ENCODE measurements at places on chromosomes 3 and 15. TPM values are rescaled to one million over a fixed set of nuclear protein-coding genes. Genes with fewer than 3 reads are reported as not detected.

GRCh38 chr3:18423401-18424212, 1.5 kb downstream of the SATB1 start:
- DNase-seq: peak; percentile 61

DNA sequence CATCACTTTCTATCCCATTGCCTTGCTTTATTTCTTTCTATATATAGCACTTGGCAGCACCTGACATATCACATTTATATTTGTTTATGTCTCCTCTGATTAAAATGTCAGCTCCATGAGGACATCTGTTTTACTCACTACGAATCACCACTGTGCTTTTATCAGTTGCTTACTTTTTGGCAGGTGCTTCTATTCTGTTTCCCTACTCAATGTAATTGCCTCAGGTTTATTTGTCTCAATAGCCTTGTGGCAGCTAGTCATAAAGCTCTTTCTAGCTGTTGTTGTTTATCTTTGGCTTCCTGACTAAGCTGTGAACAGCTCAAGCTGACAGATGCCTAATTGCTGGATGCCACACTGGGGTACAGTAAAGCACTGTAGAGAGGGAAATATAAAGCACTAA, 85.5 kb downstream of the VPS13C start:
- DNase-seq: no peak

Gene PYDC2
- not detected for total RNA-seq

DNA sequence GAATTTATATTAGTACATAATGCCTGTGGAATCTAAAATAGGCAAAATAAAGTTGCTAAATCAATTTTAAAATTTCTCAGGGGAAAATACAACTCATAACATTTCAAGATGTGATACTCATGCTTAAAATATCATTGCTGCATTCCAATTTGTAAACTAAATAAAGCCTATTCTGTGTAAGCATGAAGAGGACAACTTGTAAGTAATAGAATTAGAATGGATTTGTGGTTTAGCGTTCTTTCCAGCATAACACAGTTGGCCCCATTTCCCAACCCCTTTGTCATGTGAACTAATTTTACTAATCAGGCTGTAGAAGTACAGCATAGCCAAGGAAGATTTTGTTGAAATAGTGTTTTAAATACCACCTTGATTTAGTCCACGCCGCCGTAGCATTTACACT, 437.2 kb downstream of the SI start:
- no peak for DNase-seq

Gene DAZL
- not detected for total RNA-seq

Gene GADL1
- total RNA-seq: not detected

DNA sequence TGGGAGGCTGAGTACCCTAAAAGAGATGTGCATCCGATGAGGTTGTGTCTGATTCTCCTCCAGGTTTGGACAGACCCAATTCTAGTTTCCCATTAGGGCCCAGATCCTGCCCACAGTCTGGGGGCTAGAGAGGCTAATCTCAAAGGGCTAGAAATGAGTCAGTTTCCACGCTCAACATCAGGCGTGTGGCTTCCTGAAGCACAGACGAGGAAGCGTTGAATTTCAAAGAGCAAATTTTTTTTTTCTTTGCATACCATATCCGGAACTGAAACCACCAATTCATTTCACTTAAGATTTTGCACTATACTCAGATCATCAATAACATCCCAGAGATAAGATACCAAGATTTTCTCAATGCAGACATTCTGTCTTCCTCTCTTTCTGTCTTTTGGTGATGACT, 173.8 kb upstream of the BCL6 start:
- DNase-seq: peak; percentile 75

Gene XCR1
- 0.05 TPM for total RNA-seq

- no peak for DNase-seq
Observed at GRCh38 chr15:54990793-54991192, 205.9 kb downstream of the RSL24D1 start.

GRCh38 chr3:153967260-153967659, 153.9 kb upstream of the ARHGEF26 start:
- no peak for DNase-seq

DNA sequence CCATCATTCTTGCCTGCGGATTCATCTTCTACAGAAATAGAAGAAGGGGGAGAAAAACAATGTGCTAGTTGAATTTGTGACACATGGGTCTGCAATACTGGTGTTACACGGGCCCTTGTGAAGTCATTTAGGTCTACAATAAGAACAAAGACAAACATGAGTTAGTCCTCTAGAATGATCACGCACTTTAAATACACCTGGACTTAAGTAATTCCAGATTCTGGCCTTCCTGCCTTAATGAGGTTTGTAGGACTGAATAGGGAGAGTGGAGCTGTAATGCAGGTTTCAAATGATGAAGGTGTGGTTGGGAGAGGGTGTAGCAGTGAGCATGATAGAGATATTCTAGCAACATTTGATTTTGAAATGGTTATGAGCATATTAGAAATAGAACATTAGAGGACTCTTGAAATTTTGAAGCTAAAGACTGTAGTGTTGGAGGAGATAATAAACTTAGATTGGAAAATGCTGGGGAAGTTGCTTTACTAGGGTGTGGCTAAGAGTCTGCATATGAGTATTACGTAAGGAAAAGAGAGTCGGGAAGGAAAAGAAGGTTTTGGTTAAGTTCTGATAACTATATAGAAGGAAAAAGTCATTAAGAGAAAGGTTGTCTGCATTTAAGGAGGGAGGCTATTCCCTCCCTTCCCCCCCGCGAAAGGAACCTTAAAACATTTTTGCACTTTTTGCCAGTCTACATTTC, 606 bp downstream of the EIF2A start:
- DNase-seq: no peak

- no peak for DNase-seq
Observed at GRCh38 chr3:170839518-170840100, 30.4 kb downstream of the RPL22L1 start.

Gene SLC24A5
- not detected for total RNA-seq

Gene CAMKV
- 0.43 TPM for total RNA-seq

GRCh38 chr15:25175789-25176615, 221.2 kb downstream of the SNRPN start:
- peak; percentile 2 for DNase-seq

Gene DNAH12
- total RNA-seq: 0.14 TPM

DNA sequence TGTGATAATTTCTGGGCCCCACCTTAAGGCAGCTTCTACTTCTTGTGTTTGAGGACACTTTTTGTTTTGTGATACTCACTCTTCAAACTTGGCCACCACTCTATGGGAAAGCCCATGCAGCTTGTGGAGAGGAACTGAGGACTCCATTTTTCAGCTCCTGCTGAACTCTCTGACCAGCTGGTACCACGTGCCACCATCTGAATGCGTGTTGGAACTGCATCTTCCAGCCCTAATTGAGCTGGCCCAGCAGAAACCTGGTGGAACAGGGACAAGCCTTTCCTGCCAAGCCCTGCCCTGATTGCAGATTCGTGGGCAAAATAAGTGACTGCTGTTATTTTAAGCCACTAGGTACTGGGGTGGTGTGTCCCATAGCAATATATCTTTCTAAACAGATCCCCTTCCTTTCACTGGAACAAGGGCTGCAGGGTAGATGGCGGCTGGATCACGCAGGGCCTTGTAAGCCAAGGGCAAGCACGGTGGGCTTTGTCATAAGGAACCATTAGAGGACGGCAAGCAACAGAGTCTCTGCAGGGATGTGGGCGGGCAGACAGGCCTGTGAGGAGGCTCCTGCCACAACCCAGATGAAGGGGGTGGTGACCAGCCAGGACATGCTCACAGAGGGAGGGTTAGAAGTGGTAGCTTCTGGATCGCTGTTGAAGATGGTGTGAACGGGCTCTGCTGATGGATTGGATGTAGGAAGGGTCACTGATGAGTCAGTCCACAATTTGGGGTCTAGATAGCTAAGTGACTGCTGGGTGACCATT, 9.5 kb downstream of the H1-8 start:
- no peak for DNase-seq

Gene CLDN16
- total RNA-seq: not detected

Gene UBAP1L
- total RNA-seq: 2.4 TPM

Gene TMC3
- not detected for total RNA-seq

DNA sequence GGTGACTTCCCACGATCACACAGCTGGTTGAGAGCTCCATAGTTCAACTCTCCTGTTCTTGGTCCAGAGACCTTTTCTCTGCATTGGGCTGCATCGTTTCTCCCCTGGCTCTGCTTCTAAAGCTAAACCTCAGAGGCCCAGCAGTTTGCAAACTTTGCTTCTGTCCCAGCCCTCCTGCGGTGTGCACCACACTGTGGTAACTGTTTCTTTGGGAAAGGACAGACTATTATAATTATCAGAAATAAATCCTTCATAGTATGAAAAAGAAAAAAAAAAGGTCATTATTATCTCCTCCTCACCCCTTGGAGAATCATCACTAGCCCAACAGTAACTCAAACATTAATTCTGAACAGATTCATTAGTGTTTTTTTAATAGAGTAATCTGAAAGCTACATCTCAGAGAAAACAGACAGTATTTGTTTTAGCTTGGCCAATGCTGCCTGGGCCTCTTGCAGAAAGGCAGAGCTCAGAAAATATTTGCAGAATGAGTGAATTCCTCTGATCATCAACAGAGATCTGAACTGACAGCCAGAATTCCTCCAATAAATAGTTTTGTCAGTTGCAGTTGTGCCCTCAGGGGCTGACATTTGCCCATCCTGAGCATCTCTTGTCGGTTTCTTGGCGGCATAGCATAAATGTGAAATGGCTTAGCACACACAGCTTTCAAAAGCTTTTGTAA, 52.9 kb downstream of the BFSP2 start:
- DNase-seq: no peak

DNA sequence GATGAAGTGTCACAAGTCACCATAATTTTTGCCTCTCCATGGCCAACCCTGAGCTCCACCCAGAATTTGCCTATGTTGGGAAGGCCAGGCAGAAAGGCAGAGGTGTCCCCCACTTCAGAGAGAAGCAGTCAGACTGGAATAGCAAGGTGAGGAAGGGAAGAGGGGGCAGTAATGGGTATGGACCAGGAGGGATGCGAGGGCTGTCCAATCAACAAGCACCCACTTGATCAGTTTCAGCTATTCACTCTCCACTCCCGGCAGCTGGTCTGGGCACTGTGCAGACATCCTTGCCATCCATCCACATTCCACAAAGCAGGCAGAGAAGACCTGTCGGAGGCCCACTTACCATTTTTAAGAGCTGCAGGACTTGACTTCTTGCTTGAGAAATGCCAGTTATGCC, 43.5 kb upstream of the CTNNB1 start:
- no peak for DNase-seq

DNA sequence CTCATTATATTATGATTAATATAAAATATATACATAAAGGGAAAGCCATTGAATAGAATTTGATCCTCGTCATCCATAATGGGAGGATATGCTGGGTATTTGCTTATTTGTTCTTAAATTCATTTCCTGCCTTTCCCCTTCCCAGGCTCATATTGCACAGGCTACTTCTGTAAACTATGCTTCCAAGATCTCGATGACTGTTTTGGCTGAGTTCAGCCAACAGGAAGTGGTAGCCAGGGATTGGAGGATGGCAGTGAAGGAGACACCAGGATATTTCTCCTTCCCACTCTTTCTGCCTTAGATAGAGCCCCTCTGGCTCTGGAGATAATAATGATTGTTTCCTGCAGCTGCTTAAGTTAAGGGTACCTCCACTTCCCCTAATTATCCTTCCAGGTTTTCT, 44.3 kb upstream of the DYNC1LI1 start:
- DNase-seq: no peak

All from activated CD4-positive, alpha-beta memory T cell treated with anti-CD3 and anti-CD28 coated beads for 36 hours (primary cell).